ENCODE measurements at places on chromosomes 6 and 20. TPM values are rescaled to one million over a fixed set of nuclear protein-coding genes. Genes with fewer than 3 reads are reported as not detected.

The MLN gene
- total RNA-seq = not detected

- H3K27me3 ChIP-seq = no peaks in the 10 kb centered on the region
- no peaks in the 10 kb centered on the region for H3K4me1 ChIP-seq
- H3K27ac ChIP-seq = no peak overlapping the region
- no peak overlapping the region for H3K4me3 ChIP-seq
Measured at GRCh38 chr20:56730996-56731395, 101.9 kb downstream of the TFAP2C start.

The TFAP2D gene
- total RNA-seq = not detected

- H3K27me3 ChIP-seq = peaks cover 5% of the 10 kb centered on the region
- H3K4me3 ChIP-seq = no peak overlapping the region
- no peak for DNase-seq
- no peaks in the 10 kb centered on the region for H3K36me3 ChIP-seq
- no peak overlapping the region for H3K27ac ChIP-seq
Measured at GRCh38 chr20:4812641-4813075, 90.9 kb downstream of the PRND start.

DNA sequence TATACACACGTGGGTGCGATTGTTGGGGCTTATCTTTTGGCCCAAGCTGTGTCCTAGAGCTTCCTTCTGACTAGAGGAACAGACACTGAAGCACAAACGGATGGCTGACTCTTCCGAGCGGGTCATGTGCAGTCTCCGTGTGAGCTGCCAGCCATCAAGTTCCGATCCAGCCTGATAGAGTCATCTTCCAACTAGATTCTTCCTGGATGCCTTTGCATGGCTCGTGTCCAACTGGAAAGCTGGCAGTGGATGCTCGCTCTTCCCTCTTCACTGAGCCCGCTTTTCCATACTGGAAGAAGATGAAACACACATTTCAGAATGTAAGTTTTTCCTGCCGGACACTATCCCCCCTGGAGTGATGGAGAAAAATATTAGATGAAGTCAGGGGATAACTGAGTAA is 148.1 kb downstream of the SCML4 start:
- H3K27ac ChIP-seq = no peak overlapping the region
- H3K4me1 ChIP-seq = no peaks in the 10 kb centered on the region
- DNase-seq = no peak

- no peak for DNase-seq
- no peak overlapping the region for H3K4me3 ChIP-seq
- peaks cover 25% of the 10 kb centered on the region for H3K4me1 ChIP-seq
- no peaks in the 10 kb centered on the region for H3K36me3 ChIP-seq
Measured at GRCh38 chr6:119145111-119145510, 66.6 kb upstream of the FAM184A start.

The HAO1 gene
- total RNA-seq = not detected

- DNase-seq = no peak
- no peak overlapping the region for H3K4me3 ChIP-seq
Measured at GRCh38 chr6:1890071-1890470, 280.4 kb downstream of the FOXC1 start.
